ENCODE measurements at places on chromosomes 7 and 10.
A peak's percentile ranks its signal among the peaks of the same experiment; 100 is the strongest.

GRCh38 chr10:133224756-133225372 is 5.2 kb upstream of the UTF1 start:
- no peak for DNase-seq

DNA sequence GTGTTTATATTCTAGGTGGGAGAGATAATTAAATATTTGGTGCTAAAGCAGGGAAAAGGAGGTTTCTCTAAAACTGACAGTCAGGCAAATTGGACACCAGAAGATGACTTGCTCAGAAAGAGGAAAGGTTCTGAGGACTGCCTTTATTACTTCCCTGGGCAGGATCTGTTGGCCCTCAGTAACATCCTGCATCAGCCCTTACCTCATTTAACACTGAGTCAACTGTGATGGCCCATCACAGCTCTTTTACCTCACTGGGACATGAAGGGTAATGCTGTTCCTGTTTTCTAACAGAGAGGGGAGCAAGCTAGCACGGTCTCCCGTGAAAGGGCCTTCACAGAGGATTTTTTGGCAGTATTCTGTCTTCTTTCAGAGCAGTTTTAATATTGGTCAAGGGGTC is 12.0 kb downstream of the PPP1R17 start:
- no peak for DNase-seq

- DNase-seq = no peak
These were observed 36.8 kb downstream of the VPS41 start for GRCh38 chr7:38872202-38872601.

- DNase-seq = no peak
These were observed 532.2 kb upstream of the CNTNAP2 start for GRCh38 chr7:145584401-145584800.

- peak; percentile 43 for DNase-seq
These were observed 744 bp upstream of the EBF3 start for GRCh38 chr10:129964611-129965424.

- no peak for DNase-seq
These were observed 1.5 kb downstream of the HDAC9 start for GRCh38 chr7:18497082-18497481.

DNA sequence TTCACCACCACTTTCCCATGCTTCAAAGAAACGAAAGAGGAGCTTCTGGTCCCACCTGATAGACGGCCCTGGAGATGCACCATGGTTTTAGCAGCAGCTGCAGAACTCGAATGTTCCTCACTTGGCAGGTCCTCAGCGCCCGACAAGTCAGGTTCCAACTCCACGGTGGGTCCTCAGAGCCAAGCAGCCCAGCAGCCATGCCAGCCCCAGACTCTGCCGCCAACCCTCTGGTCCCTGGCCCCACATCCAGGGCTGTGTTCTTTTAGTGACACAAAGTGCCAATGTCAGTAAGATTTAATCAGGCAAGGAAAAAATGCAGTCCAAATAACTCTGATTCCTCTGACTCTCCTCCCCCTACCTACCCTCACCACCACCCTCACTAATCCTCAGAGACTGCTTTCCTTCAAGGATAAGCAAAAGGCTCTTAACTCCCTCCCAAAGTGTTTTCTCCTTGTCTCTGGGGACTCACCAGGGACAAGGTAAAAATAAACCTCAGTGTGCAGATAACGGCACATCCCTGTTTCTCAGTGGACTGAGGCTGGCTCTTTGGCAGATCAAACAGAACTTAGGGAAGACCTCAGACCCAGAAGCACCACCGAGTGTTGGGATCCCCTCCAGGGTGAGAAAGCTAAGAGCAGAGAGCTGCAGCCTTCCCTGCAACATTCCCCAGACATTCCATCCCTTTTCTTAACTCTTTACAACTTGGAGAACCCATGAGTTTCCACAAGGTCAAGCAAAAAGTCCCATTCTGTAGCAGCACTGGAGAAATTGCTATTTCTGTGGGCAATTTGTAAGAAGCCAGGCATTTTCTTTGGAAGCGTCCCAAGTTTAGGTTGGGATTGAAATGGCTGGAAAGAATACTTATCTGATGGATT is 358.9 kb downstream of the FRMD4A start:
- DNase-seq = no peak

- no peak for DNase-seq
These were observed 567 bp downstream of the SYCE1 start for GRCh38 chr10:133564816-133565215.

GRCh38 chr10:10872764-10873163 is 144.9 kb upstream of the CELF2 start:
- no peak for DNase-seq

DNA sequence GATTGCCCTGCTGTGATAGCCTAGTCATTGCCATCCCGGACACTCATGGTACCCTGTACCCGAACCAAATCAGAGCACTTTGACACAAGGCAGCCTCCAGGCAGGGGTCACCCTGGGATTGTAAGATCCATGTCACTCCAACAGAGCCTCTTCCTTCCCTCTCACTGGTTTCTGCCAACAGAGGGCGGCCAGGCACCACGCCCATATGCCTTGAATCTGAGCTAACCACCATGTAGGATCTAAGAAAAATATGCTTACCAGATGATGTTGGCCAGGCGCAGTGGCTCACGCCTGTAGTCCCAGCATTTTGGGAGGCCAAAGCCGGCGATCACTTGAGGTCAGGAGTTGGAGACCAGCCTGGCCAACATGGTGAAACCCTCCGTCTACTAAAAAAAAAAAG is 389.2 kb upstream of the KLF6 start:
- DNase-seq = no peak

DNA sequence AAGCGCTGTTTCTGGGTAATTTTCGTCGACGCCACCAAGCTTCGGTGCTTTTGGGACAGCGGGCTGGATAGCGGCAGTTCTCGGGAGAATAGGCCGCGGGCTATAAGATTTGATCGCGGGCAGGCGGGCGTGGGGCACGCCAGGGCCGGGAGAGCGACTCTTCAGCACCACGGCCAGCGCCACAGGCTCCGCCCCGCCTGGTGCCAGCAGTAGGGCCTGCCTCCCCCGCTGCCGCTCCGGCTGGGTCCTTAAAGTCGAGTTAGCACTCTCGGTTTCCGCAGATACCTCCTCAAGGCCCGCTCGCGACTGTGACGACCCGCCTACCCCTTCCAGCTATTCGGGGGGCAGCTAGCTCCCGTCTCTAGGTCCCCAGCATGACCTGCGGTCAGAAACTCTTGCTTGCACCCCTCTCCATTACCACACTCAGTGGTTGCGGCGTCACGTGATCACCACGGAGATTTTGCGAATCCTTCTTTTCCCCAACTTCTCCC is 9.4 kb downstream of the NXPH1 start:
- DNase-seq = peak; percentile 85

- DNase-seq = no peak
These were observed 486.7 kb upstream of the GALNT17 start for GRCh38 chr7:70645279-70645678.

DNA sequence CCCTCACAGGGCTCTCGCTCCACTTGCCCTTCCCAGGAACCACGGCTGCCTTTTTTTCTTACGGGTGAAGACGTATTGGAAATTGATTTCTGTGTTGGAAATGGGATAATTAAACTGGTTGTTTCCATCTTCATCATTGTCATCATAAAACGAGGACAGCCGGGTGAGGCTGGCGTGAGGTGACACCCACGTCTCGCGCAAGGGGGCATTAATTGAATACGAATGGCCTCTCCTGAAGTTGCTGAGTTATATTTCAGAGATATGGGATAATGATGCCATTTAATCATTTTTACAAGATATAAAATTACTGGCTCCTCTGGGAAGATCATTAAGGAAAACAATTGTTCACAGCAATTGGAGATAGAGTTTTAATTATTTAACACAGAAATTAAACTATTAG is 18.3 kb upstream of the NKX6-2 start:
- DNase-seq = no peak

- DNase-seq = no peak
These were observed 2.0 kb downstream of the BAZ1B start for GRCh38 chr7:73519867-73520672.

- no peak for DNase-seq
These were observed 265.1 kb upstream of the ZNF32 start for GRCh38 chr10:43913676-43914235.

- no peak for DNase-seq
These were observed 1.9 kb upstream of the ZNF212 start for GRCh38 chr7:149237502-149237901.

DNA sequence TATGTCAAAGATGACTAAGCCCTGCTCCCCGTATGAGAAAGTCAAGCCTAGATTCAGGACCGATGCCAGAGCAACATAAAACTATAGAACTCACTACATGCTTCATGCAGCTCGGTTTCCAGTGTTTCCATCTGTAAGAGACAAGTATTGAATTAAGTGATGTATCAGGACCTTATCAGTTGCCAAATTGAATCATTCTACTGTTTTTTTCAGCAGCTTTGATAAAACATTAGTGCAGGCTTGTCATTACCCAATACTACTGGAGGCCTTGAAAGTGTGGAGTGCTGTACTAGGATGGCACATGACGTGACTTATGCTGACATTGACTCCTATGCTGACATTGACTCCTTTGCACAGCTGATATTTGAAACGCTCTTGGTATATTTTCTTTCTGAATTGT is 10.8 kb upstream of the NRP1 start:
- DNase-seq = no peak

DNA sequence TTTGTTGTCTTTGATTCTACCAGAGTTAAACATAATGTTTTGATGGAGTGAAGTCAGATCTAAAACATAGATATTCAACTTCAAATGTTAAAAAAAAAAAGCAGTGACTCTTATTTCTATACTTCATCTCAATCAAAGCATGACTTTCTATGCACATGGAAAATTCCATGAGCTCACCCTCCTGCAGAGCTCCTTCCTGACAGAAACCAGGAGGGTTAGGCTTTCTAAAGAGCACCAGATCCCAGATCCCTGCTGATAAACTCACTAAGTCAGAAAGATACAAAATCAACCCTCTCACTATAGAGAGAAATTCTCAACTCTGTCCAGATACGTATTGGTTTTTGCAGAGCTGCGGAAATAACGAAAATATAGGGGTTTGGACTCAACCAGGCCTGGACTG is 122.6 kb downstream of the FAM107B start:
- DNase-seq = no peak

- DNase-seq = no peak
These were observed 14.5 kb downstream of the SH2D4B start for GRCh38 chr10:80552151-80552646.

DNA sequence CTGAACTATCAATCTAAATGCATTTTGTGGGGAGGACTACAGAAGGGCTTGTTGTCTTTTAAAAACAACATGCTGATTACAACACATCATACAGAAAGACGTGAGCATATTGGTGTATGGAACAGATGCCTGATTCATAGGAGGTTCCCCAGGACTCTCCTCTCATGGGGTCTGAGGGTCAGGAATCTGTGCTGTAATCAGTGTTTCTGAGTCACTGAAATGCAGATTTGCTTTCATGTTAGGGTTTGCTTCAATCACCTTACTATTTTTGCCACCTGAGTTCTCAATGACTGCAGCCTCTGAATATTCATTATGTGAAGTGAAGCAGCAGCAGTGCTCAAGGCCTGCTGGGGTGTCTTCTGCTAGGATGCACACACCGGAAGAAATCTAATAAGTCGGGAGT is 550 bp upstream of the ANK3 start:
- DNase-seq = no peak

- DNase-seq = peak; percentile 67
These were observed 61.9 kb downstream of the SPOCK2 start for GRCh38 chr10:72026278-72027111.

GRCh38 chr10:117674646-117675045 is 132.1 kb downstream of the EMX2 start:
- DNase-seq = no peak

GRCh38 chr10:86077871-86078638 is 288.5 kb downstream of the GRID1 start:
- no peak for DNase-seq

GRCh38 chr7:73364006-73364728 is 36.2 kb downstream of the FKBP6 start:
- no peak for DNase-seq

DNA sequence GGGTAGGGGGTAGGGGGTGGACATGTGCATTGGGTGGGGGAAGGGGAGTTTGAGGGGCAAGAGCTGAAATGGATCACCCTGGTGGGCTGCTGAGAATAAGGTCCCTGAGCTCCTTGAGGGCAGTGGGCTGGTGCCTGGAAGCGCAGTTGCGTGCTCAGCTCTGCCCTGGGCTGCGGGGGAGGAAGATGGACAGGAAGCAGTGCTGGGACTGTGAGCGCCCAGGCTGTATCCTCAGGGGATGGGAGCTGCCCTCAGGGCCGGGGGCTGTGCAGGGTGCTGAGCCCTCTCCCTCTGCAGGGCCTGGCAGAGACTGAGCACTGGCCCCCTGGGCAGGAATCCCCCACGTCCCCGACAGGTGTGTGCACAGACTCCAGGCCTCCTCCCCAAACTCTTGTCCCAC is 24.4 kb upstream of the ZNF467 start:
- no peak for DNase-seq

DNA sequence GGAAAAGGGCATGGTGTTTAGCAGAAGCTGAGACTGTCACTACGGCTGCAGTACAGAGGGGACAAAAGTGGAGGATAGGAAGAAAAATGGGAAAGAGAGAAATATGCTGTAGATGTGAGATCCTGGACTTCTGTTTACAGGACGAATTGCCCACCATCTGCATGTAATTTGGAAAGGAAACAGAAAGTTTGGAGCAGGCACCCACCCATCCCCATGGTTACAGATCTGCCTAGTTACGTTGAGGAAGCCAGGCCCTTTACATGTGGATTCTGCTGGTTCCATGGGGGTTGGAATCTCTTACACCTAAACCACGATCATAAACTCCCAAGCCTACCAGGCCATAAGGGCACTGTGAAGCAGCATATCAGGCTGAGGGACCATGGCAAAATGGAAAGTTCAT is 84.3 kb downstream of the WDFY4 start:
- DNase-seq = no peak

GRCh38 chr7:20246236-20246635 is 29.1 kb upstream of the MACC1 start:
- no peak for DNase-seq

- DNase-seq = no peak
These were observed 744.7 kb downstream of the KCNMA1 start for GRCh38 chr10:76892766-76893479.

- no peak for DNase-seq
These were observed 207.6 kb downstream of the FOXP2 start for GRCh38 chr7:114622221-114622620.

DNA sequence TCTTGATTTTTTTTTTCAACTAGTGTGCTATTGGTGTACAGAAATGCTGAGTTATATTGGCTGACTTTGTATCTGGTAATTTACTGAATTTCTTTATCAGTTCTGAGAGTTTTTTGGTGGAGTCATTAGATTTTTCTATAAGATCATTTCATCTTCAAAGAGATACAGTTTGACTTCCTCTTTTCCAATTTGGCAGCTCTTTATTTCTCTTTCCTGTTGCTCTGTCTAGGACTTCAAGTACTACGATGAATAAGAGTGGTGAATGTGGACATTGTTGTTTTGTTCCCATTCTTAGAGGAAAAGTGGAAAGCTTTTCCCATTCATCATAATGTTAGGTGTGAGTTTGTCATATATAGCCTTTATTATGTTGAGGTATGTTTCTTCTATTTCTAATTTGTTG is 50.2 kb downstream of the LOXL4 start:
- no peak for DNase-seq

- no peak for DNase-seq
These were observed 333.3 kb downstream of the SDK1 start for GRCh38 chr7:3634396-3634795.
